ENCODE measurements at places on chromosomes 5 and 9. TPM values are rescaled to one million over a fixed set of nuclear protein-coding genes. Genes with fewer than 3 reads are reported as not detected.

The SCGB3A2 gene
- polyA plus RNA-seq, result 2,733 TPM

The RANBP3L gene
- 0.21 TPM for polyA plus RNA-seq

The CNTNAP3 gene
- polyA plus RNA-seq, result 1.5 TPM

The NOXA1 gene
- 11.7 TPM for polyA plus RNA-seq

The AQP7 gene
- polyA plus RNA-seq, result 0.80 TPM

The TMEM215 gene
- polyA plus RNA-seq, result not detected

The RMI1 gene
- polyA plus RNA-seq, result 3.9 TPM
